T-helper 9 cell (primary cell): ENCODE measurements at places on chromosomes 4 and X.

DNA sequence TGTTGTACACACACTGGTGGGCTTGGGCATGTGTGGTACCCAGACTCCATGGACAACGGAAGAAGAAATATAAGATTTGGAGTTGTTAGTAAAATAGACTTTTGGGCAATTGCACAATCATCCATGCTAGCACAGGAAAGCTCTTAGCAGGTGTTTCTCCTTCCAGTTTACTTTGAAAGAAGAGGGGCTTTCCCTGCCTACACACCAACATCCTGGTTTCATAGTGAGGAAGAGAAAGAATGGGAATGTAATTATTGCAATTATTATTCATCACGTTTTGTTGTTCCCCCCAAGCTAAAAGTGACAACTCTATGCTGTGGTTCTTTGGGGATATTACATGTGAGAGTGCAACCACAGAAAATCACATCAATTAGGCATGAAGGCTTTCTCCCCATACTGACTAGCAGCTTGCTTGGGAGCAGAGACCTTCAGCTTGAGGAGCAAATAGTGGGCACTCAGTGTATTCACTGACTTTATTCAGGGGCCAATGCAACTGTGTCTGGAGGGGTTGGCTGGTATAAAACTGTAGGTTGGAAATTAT, 57.2 kb upstream of the PUDP start:
- no peak for DNase-seq

- DNase-seq, result no peak
Observed at GRCh38 chrX:72107841-72108595, 23.7 kb downstream of the RTL5 start.

- no peak for DNase-seq
Observed at GRCh38 chrX:40263014-40263560, 165.3 kb upstream of the BCOR start.

GRCh38 chr4:158322109-158322508, 111.8 kb downstream of the TMEM144 start:
- DNase-seq, result no peak

DNA sequence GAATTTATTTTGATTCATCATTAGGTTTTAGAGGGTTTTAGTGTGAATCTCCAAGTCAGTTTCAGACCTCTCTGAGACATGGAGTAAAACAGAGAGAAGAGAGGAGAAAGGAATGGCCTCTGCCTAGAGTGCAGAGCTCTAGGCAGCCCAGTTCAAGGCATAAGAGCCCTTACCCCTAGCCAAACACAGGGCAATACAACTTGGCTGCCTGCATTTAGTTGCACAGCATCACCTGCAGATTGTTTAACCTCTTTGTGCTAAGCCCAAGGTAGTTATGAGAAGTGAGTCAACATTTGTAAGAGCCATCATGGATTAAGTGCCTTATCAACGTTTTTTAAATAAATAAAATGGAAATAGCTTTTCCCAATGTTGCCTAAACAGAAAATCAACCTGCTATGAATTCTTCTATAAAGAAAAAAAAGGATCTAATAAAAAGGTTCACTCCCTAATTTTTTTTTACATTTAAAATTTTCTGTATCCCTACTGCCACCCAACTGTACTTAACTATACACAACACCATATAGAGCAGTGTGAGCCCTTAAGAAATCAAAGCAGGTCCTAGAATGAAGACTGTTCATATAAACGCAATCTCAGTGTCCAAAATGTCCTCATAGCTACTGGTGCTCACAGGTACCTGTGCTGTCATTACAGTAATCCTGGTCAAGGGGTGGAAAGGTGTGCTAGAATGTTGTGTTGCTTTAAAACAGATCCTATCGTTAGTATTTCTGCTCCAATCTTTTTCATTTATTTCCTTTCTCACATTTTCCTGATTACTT, 36.0 kb downstream of the PF4 start:
- no peak for DNase-seq

GRCh38 chrX:151973060-151973661, 1.3 kb downstream of the GABRE start:
- no peak for DNase-seq

DNA sequence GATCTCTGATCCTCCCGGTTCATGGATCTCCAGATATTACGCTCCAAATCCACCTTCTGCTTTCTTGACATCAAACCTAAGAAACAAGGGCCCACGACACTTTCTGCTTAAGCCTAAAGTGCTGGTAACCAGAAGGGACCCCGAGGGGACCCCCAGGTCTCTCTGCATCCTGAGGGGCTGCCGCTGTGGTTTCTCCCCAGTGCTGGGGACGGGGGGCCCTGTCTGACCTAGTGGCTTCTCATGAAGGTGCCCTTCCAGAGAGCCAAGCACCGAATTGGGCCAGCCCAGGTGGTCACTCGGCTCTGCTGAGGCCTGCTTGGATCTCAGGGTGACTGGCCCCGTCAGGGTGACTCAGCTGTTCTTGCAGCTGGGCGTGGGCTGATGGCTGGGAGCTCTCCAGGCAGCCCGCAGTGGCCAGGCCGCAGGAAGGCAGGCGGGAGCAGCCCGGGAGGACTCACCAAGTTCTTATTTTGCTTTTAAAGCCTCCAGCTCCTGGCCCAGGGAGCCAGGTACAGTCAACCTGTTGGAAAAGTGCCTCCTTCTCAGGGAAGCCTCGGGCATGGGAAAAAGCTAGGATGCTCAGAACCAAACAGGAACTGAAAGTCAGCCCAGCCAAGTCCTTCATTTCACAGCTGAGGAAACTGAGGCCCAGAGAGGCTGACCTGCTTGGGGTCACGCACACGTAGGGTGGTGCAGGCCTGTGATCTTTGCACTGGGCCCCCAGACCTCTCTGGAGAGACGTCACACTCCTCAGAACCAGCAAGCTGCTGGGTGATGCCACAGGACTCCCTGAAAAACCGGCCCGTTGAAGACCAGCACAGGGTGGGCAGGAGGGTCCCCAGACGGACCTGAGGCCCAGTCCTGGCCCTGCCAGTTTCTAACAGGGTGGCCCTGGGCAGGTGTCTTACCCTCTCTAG, 16.7 kb downstream of the BLOC1S4 start:
- DNase-seq, result no peak

DNA sequence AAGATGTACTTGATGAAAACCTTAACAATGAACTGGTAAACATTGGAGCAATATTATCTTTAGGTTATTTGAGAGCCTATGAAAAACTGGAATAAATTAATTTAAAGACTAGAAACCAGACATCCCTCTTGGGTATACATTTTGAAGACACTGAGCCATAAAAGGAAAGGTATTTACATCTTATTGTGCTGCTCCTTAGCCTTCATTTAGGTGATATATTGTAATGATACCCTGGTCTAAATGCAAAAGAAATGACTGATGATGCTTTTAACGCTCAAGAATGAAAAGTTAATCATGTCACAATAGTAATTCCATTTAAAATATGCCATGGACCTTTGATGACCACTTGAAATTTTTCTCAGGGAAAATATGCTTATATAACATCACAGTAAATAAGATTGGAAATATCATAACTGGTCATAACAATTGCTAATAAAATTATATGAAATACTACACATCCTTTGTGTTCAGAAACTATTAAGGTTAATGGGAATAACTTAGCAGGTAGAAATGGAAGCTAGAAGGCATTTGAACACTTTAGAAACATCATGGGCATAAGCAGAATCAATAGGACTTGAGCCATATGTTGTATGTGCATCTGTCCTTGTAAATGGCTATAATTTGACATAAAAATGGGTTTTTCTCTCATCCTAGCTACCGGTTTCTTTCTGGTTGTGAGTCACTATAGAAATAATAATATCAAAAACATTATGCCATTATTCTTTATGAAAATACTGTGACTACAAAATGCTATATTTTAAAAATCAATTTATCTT, 979.7 kb downstream of the RAPGEF2 start:
- DNase-seq, result no peak

- no peak for DNase-seq
Observed at GRCh38 chr4:177436456-177436855, 5.8 kb downstream of the AGA start.

DNA sequence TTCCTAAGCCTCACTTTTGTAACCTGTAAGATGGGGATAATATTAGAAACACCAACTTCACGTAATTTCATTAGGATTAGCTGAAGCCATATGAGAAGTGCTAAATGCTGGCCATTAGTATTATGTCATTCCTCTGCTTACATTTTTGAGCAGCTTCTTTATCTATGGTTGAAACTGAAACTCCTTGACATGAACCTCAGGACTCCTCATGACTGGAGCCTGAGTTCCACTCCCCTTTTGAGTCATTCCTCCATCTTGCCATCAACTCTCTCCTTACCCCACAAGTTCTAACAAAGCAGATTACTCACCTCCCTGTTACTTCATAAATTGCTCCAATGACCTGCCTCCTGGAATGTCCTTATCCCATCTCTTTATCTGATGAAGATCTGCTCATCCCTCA, 123.2 kb upstream of the KCNIP4 start:
- no peak for DNase-seq

- DNase-seq, result no peak
Observed at GRCh38 chr4:88185906-88186305, 27.5 kb upstream of the ABCG2 start.

GRCh38 chrX:66046612-66047235, 6.8 kb upstream of the VSIG4 start:
- DNase-seq, result no peak

- no peak for DNase-seq
Observed at GRCh38 chr4:89899152-89899551, 4.5 kb downstream of the MMRN1 start.

DNA sequence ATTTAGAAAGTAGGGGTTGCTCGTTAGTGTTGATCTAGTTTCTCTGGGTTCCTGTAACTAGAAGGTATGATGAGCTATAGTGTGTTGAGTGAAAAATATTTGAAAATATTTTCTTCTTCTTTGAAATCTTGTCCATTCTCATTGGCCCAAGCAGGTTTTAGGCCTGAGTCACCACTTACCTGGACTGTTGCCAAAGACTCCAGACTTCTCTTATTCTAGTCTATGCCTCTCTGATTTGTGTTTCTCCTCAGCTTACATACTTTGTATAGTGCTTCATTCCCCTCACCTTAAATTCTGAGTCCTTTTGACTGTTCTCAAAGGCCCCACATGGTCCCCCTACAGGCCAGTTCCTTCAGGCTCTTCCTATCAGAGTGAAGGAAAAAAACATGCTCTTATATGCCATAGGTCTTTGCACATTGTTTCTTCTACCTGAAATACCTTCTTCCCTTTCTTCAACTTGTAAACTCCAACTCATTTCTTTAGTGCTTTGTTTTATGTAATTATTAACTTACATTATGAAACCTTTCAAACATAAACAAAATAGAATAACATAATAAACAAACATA, 258.2 kb downstream of the PPP1R2C start:
- DNase-seq, result no peak

DNA sequence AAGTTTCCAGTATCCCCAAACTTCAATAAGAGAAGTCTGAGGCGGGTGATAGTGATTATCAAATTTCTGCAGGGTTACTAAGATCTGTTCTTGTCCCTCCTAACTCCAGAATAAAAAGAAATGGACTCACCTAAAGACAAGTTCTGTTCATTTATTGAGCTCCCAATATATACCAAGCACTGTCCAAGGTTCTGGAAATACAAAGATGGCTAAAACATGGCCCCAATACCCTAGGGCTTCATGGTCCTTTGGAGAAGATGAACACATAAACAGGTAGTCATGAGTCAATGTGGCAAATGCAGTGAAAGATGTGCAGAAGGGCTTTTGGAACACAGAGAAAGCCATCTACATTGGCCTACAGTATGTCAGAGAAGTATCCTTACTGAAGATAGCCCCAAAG, 231.2 kb downstream of the PPP1R2C start:
- DNase-seq, result no peak

GRCh38 chr4:152104356-152104755, 343.5 kb upstream of the GATB start:
- no peak for DNase-seq

DNA sequence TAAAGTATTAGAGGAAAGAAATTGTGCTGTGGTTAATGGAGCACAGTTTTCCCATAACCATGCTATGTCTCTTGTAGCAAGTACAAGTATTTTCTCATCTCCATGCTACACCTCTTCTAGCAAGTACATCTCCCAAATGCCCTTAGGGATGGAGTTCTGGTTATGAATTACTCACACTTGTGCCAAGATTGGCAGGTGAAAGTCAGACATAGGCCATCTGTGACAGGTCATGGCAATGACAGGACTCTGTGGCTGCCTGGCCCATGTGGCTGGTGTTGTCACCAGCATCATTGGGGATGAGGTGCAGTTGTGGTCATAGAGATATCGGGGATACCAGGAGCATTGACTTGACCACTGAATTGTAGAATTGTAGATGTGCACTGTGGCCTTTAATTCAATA, 310.2 kb downstream of the FAT4 start:
- DNase-seq, result no peak

DNA sequence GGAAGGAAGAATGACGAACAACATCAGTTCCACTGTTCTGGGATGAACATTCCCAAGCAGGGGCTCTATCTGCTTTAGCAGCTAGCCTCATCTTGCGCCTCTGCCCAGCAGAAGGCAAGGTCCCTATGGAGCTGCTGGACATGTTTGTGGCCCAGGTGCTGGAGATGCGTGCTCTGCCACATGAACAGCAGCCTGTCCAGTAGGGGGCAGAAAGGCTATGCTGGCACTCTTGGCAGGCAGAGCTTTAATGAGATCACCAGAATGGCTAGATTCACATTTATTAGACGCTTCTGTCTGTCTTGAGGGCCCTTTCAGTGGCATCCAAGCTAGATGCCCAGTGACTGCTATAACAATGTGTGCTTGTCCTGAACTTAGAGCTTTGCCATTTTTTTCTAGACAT, 1826.0 kb downstream of the STIM2 start:
- no peak for DNase-seq

GRCh38 chr4:74545448-74545847, 100.5 kb downstream of the AREG start:
- no peak for DNase-seq

GRCh38 chr4:21885241-21885640, 63.3 kb downstream of the KCNIP4 start:
- DNase-seq, result no peak

GRCh38 chr4:36716874-36717273, 435.5 kb downstream of the DTHD1 start:
- DNase-seq, result no peak

- no peak for DNase-seq
Observed at GRCh38 chr4:153185331-153185852, 18.9 kb upstream of the TRIM2 start.

DNA sequence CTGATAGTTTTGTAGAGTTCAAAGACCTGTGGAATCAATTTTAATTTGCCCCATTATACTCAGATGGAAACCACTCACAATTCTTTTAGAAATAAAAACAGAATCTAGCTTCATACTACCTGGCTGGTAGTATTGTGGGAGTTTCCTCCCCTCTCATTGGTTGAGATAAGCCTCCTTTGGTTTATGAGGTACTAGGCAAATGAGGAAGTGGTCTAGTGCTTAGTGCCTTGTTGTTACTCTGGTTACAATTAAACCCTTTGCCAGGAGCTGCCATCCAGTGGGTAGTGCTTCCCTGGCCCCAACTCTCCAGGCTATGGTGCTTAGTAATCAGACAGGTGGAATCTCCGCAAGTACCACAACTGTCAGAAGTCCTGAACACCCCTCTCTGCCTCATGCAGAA, 118.3 kb downstream of the CDKL5 start:
- DNase-seq, result no peak
